ENCODE measurements at places on chromosomes 16 and 17.

DNA sequence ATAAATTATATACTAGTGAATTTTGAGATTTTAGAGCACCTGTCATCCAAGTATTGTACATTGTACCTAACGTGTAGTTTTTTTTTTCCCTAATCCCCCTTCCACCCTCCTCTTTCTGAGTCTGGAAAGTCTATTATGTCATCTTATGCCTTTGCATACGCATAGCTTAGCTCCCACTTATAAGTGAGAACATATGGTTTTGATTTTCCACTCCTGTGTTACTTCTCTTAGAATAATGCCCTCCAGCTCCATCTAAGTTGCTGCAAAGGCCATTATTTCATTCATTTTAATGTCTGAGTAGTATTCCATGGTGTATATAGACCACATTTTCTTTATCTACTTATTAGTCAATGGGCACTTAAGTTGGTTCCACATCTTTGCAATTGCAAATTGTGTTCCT is 177.0 kb upstream of the C16orf82 start:
- DNase-seq: no peak

GRCh38 chr17:11279776-11280344 is 38.8 kb downstream of the SHISA6 start:
- DNase-seq: no peak

- no peak for DNase-seq
Measured at GRCh38 chr16:87098976-87099720, 218.0 kb downstream of the C16orf95 start.

GRCh38 chr16:529012-529575 is 1.6 kb downstream of the CAPN15 start:
- DNase-seq: no peak

DNA sequence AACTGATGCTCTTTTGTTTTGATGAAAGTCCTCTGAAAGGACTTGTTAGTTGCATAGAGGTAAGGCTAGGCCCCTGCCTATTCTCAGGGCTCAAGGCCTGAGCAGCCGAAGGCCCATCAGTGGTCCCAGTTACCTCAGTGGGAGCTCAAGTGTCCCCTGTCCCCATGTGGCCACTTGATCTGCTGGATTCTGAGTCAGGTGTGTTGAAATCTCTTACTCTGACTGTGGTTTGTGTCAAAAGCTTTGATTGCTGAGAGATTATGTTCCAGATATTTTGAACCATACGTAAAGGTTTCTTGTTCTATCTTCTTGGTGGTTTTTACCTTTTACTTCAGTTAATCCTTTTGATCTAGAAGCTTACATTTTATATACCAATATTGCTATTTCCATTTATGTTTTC is 191.7 kb downstream of the LGALS9B start:
- DNase-seq: no peak

DNA sequence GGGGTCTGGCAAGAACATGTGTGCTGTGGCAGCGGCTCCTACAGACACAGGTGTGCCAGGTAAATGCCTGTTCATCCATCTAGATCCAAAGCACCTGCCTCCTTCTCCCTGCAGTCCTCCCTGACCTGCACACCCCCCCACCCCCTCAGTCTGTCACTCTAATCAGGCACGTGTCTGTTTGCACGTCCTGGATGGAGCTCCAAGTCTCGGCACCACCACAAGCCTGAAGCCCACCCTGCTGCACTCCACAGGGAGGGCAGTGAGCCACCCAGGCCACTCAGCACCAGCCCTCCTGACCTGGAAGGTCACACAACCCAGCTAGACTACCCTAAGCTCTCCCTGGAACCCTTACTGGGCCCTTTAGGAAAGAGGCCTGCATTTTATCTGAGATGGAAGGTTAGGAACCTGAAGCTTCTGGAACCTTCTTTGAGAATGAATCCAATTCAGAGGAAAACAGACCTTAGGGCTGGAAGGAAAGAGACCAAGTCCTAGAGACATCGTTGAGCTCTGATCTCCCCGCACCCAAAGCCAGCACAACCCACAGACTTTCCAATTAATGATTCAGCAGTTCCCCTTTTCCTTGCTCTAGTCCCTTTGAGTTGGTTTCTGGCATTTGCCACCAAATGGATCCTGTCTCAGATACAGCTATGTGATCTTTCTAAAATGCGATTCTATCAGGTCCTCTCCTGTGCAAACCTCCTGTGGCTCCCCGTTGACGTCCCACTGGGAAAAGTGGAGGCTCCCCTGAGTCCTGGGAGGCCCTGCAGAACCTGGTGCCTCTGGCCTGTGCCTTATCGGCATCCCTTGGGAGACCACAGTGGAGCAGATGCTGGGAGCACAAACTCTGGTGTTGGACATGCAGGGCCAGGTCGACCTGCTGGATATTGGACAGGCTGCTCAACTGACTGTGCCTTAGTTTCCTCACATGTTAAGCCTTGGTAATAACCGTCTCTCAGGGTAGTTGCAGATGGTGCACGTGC is 67.9 kb downstream of the PRMT7 start:
- DNase-seq: no peak
